KG1 (cell line): ENCODE measurements at places on chromosomes 1 and 21.

DNA sequence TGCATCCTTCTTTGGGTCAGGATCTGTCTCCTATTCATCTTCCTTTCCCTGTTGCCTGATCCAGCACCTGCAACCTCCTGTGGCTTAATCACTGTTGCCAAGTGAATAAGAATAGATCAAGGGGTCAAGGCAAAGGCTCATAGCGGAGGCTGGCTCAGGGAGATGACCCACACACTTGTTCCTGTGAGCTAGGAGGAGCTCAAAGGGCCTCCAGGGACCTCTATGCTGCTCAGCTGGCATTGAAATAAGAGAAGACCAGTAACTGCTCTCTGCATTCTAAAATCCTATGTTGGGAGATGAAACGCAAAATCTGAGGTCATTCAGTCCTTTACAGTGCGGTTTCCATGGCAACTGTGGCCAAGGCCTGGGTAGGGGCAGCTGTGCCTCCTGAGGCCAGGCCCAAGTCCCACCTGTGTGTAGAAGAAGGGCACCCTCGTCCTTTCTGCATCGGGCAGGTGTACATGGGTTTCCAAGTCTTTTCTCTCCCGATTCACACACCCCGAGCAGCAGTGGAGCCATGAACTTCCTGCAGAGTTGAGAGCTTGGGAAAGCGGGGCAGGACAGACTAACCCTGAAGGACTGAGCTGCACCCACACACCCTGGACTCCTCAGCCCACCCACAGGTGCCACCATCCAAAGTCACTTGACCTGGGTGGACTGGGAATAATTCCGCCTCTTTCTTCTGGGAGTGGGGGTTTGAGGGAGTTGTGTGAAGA is 27.8 kb upstream of the STUM start:
- no peak for DNase-seq

GRCh38 chr1:183215076-183215720 is 29.1 kb downstream of the LAMC2 start:
- no peak for DNase-seq

DNA sequence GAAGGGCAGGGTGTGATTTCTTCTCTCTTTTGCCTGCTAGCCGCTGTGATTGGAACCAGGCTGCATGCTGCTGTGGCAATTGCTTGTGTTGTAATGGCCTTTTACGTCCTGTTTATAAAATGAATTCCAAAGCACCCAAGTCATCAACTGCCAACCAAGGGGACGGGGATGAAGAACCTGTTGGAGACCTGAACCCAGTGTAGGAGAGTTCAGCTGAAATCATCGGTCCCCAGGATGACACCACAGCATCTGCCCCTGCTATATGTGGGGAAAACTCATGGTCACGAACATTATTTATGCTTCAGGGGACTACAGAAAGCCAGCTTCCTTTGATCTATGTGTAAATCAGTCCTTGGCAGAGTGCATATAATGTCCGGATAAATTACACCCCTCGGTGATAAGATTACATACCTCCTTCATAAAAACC is 3.8 kb downstream of the TMEM167B start:
- DNase-seq = no peak

GRCh38 chr1:215458104-215458503 is 109.0 kb upstream of the KCTD3 start:
- no peak for DNase-seq

- no peak for DNase-seq
Observed at GRCh38 chr1:223838125-223838854, 7.5 kb downstream of the TP53BP2 start.

GRCh38 chr1:220803401-220804201 is 16.9 kb downstream of the MTARC1 start:
- DNase-seq = no peak
